Smooth muscle cell of the pulmonary artery (primary cell): ENCODE measurements at places on chromosomes 6 and 20. TPM values are rescaled to one million over a fixed set of nuclear protein-coding genes. Genes with fewer than 3 reads are reported as not detected.

Gene EEF1A2
- 2.3 and 3.5 TPM in 2 replicates for total RNA-seq

Gene BPIFB4
- total RNA-seq, result not detected in 2 replicates

Gene RGS19
- total RNA-seq, result 7.7 and 14.5 TPM in 2 replicates

Gene BRD2
- 84.5 and 93.0 TPM in 2 replicates for total RNA-seq

Gene ZNF165
- total RNA-seq, result 0.13 and 0.26 TPM in 2 replicates

Gene TTI1
- total RNA-seq, result 19.0 and 19.2 TPM in 2 replicates

Gene PI16
- total RNA-seq, result 0.59 and 1.8 TPM in 2 replicates
